SHP77 treated with DMSO at 0.1 percent for 48 hours (cell line): ENCODE measurements at places on chromosomes 16 and 17.

- DNase-seq: no peak
These were observed 164.8 kb upstream of the DYNLRB2 start for GRCh38 chr16:80375973-80376372.

DNA sequence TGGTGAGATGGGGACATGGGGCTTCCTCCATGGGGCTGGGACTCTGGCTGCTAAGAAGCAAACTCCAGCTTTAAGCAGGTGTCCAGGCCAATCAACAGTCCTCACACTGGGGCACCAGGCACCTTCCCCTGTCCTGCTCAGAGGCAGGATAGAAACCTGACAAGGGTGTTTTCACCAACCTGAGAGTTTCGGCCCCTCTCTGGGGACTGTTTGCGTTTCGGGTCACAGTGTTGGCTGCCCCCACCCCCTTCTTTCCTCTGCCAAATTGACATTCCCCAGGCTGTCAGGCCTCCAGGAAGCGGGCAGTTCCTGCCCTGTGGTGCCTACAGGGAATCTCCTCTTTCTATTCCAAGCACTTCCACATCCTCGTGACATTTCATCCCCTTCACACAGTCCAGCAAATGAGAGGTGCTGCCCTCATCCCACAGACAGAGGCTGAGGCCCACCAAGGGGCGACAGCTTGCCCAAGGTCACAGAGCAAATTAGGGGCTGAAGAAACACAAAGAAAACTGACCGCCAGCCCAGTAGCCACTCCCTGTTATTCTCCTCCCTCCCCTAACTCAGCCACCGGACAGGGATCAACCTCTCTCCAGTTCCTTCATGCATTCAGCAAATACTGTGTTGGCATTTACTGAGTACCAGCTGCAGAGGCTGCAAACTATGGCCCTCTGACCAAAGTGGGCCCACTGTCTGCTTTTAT, 38.0 kb downstream of the MMP15 start:
- DNase-seq: no peak

DNA sequence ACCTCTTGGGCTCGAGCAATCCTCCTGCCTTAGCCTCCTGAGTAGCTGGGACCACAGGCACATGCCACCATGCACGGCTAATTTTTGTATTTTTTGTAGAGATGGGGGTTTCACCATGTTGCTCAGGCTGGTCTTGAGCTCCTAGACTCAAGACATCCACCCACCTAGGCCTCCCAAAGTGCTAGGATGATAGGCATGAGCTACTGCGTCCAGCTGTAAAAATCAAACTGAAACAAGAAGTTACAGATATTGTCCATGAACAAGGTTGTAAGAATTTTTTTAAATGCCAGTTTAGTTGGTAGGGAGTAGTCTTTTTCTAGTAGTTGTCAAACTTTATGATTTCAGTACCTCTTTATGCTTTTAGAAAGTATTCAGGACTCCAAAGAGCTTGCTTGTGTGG, 424.4 kb upstream of the PMFBP1 start:
- no peak for DNase-seq

DNA sequence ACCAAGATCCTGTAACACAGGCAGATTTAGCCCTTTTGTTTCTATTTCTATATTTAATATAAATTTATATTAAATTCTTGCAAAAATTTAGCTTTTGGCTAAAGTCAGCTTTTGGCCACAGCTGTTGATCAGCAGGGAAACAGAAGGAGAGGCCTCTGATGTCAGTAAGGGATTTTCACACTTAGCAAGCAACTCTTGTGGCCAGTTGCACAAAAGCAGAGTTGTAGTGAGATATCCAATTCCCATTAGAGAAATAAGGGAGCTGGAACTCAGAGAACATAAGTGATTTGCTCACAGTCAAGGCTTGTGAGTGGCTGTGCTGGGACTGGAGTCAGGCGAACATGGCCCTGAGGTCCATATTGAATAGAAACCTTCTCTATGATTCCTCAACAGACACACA, 16.7 kb upstream of the HEATR6 start:
- no peak for DNase-seq

DNA sequence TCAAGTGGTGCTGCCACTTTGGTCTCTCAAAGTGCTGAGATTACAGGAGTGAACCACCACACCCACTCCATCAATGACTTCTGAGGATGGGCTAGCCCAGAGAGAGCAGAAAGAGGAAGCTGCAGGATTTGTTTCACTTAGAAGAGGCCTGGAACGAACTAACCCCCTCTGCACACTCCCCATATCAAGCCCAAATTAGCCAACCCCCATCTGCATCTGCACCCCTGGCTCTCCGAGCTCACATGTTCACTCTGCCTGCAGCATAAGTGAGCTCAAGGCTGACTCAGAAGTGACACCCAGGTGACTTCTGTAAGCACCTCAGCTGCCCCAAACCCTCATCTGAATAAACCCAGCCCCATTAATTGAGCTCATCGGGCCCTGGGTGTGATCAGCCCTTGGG, 4.8 kb downstream of the SCNN1G start:
- no peak for DNase-seq

DNA sequence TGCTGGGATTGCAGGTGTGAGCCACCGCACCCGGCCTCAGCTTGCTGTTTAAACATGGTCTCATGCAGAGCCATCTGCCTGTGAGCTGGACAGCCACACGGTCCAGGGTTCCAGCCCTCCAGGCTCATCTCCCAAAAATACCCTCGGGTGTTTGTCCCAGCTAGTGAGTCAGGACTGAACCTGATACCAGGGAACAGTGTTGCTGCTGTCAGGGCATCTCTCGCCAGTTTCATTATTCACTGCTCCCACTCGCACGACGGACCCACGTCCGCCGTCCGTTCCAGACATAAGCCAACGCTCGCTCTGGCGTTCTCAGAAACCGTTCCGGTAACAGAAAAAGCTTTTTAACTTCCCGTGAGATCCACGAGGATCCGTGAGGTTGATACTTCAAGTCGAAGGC, 77.6 kb downstream of the NXN start:
- DNase-seq: no peak

- DNase-seq: no peak
These were observed 27.0 kb downstream of the LAT start for GRCh38 chr16:29011851-29012250.

- no peak for DNase-seq
These were observed 151.2 kb upstream of the AXIN2 start for GRCh38 chr17:65712383-65713267.

GRCh38 chr16:51393381-51394005, 242.4 kb upstream of the SALL1 start:
- no peak for DNase-seq

GRCh38 chr17:40901981-40902474, 17.0 kb upstream of the KRT20 start:
- no peak for DNase-seq

- no peak for DNase-seq
These were observed 14.0 kb downstream of the SLFN11 start for GRCh38 chr17:35359398-35359797.

DNA sequence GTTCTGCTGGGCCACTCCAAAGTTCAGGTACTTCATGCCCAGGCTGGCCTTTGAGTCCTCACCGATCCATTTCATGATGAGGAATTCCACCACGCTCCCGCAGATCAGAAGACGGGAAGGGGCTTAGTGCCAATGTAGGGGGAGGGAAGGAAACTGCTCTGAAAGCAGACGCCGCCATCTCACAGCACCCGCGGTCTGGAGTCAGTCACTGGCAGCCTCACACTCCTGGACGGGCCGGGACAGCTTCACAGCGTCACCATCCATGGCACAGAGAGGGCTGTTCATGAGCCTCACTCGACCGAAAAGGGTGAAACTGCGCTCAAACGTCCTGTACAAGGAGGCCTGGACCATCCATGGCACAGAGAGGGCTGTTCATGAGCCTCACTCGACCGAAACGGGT, 62.0 kb downstream of the RPH3AL start:
- DNase-seq: no peak

DNA sequence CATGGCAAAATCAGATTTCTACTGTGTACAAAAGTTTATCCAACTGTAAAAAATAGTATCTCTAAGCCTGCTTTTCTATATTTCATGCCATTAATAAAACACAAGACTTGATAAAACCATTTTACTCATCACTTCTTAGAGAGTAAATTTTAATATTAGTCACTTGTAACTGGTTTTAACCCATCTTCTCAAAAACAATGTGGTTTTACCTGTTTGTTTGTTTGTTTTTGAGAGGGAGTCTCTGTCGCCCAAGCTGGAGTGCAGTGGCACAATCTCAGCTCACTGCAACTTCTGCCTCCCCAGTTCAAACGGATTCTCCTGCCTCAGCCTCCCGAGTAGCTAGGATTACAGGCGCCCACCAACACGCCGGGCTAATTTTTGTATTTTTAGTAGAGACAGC, 32.1 kb downstream of the UBE2G1 start:
- no peak for DNase-seq

- no peak for DNase-seq
These were observed 541 bp downstream of the VKORC1 start for GRCh38 chr16:31094088-31094423.

DNA sequence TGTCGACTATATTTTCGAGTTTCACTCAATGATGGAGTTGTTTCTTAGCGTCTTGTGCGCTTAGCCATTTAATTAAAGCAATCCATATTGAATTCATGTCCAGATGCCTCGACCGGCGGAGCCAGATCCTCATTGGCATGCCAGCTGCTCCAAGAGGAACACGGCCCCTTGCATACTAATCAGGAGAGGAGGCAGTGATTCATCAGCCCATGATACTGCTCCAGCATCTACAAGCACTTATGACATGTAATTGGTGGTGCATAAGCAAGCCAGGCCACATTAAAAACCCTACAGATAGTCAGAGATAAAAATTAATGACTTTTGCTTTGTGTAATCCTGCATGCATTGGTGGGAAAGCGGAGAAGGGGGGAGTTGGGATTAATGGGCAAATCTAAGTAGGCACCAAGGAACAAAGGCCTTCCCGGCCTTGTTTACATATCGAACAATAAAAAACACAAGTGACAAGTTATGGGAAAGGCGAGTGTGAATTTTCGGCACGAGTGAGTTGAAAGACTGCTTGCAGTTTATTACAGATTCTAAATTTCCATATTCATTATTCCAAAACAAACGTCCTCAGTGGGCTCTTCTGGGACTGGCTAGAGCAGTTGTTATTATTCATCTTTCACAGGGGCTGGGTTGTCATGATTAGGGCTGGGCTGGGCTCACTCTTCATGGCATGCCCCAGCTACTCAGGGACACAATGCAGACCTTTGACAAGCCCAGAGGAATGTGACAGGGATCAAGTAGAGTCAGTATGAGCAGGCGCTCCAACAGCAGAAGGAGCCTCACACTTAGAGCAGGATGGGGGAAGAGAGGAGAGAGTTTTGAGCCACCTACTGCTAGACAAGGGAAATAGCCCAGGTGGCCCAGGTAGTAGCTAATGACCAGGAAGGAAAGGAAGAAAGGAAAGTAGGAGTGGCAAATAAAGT, 281.7 kb upstream of the ZFHX3 start:
- no peak for DNase-seq

GRCh38 chr16:66409156-66409555, 17.9 kb upstream of the BEAN1 start:
- DNase-seq: no peak

GRCh38 chr17:56640116-56640515, 46.6 kb downstream of the NOG start:
- no peak for DNase-seq

GRCh38 chr17:41664587-41665565, 23.8 kb upstream of the EIF1 start:
- DNase-seq: no peak

GRCh38 chr17:427327-427726, 74.7 kb upstream of the RPH3AL start:
- no peak for DNase-seq

DNA sequence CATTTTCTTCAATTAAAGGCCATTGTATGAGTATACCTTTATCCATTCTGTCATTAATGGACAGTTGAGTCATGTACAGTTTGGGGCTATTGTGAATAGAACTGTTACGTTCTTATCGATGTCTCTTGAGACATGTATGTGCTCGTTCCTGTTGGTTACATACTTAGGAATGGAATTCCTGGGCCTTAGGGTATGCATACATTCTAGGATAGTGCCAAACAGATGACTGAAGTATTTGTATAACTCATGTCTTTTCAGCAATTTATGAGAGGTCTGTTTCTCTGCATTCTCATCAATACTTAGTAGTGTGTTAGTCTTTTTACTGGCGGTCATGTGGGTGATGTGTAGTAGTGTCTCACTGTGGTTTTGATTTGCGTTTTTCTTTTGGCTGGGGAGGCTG, 81.2 kb downstream of the USP22 start:
- no peak for DNase-seq

GRCh38 chr16:5509336-5509735, 411.7 kb upstream of the EEF2KMT start:
- no peak for DNase-seq

- DNase-seq: no peak
These were observed 7.5 kb downstream of the TPSG1 start for GRCh38 chr16:1217526-1217925.

DNA sequence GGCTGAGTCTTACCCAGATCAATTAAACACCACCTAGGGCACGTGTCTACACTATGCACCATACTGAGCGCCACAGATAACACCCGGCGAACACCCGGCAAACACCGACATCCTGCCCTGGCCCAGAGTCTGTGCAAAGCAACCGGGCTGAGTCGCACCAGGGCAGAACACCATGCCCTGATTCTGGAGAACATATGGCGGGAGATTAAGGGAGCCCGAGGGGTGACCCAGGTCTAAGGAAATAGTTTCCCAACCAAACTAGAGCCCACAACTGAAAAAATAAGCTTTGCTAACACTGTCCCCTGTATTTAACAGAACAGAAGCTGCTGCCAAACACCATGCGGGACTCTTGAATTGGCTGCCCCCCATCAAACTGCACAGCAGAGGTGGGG, 22.1 kb downstream of the MYO18A start:
- no peak for DNase-seq

- DNase-seq: no peak
These were observed 50.4 kb downstream of the USP22 start for GRCh38 chr17:20992416-20992815.

- no peak for DNase-seq
These were observed 28.1 kb upstream of the BEAN1 start for GRCh38 chr16:66399031-66399430.

GRCh38 chr16:11700264-11701029, 32.2 kb downstream of the SNN start:
- DNase-seq: no peak
